ENCODE measurements at places on chromosomes 16 and 17. TPM values are rescaled to one million over a fixed set of nuclear protein-coding genes. Genes with fewer than 3 reads are reported as not detected.

- H3K36me3 ChIP-seq: no peaks in the 10 kb centered on the region
- DNase-seq: peak; percentile 82
- H3K27ac ChIP-seq: no peak overlapping the region
- no peaks in the 10 kb centered on the region for H3K27me3 ChIP-seq
- no peaks in the 10 kb centered on the region for H3K4me1 ChIP-seq
Measured at GRCh38 chr16:72832621-72833248, 215.2 kb downstream of the ZFHX3 start.

- no peak overlapping the region for H3K27ac ChIP-seq
- H3K27me3 ChIP-seq: peaks cover 22% of the 10 kb centered on the region
- no peaks in the 10 kb centered on the region for H3K36me3 ChIP-seq
- no peak overlapping the region for H3K4me3 ChIP-seq
- DNase-seq: peak; percentile 87
Measured at GRCh38 chr17:59329176-59330052, 2.0 kb upstream of the YPEL2 start.

DNA sequence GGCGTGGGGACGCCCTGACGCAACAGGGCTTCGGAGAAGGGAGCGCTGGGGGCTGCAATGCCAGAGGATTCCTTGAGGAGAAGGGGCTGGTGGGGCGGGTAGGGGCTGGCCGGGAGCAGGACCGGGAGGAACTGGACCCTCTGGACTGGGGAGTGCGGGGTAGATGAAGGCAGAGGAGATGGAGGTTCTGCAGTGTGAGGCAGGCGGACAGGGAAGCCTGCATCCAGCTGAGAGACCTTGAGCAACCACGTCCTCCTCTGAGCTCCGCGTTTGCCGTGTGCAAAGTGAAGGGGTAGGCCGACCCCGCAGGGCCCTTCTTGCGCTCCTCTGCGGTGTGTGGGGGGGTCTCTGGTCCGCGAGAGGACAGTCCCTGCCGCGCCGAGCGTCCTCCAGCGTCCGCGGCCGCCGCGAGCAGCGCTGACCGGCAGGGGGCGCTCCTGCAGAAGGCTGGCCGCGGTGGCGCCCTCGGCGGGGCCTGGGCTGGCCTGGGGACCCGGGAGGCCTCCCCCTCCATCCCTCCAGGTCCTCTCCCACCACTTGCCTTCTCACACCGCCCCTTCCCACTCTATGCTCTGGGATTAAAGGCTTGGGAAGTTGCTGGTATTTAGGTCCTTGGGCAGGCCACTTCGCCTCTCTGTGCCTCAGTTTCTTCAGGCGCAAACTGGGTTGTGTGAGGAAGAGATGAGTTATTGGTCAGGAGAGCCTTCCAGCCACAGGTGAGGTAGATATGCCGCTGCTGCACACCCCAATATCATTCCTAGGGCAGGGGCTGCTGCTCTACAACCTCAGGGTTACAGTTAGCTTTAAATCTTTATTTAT lies 9.6 kb upstream of the WNT9B start:
- peak; percentile 78 for DNase-seq
- H3K4me1 ChIP-seq: no peaks in the 10 kb centered on the region
- peaks cover 21% of the 10 kb centered on the region for H3K27me3 ChIP-seq
- no peaks in the 10 kb centered on the region for H3K36me3 ChIP-seq
- H3K27ac ChIP-seq: no peak overlapping the region

DNA sequence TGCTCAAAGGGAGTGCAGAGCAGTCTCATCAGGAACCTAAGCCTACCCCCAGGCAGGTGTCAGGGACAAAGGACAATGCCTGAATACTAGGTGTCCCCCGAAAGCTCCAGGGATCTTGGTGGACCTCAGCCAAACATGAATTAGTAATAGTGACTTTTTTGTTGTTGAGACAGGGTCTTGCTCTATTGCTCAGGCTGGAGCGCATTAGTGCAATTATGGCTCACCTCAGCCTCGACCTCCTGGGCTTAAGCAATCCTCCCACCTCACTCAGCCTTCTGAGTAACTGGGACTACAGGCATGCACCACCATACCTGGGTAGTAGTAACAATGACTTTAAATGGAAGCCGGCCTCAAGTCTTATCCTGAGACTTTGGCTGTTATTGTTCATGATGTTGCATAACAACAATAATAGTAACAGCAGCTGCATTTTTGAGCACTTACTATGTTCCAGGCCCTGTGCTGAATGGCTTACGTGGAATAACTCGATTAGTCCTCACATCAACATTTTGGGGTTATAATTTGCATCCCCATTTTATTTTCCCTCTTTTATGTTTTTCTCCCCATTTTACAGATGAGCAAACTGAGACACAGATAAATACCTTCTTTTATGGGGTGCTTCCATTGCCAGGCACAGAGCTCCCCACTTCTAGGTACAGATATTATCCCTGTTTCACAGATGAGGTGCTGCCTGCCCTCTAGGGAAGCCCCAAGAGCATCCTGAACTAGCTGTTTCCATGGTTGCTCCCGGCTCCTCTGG lies 19.5 kb downstream of the CNGB1 start:
- no peaks in the 10 kb centered on the region for H3K36me3 ChIP-seq
- no peak overlapping the region for H3K27ac ChIP-seq
- no peak overlapping the region for H3K4me3 ChIP-seq
- no peaks in the 10 kb centered on the region for H3K4me1 ChIP-seq
- H3K27me3 ChIP-seq: no peaks in the 10 kb centered on the region

The CSF3 gene
- not detected for total RNA-seq

- no peaks in the 10 kb centered on the region for H3K27me3 ChIP-seq
- H3K4me3 ChIP-seq: no peak overlapping the region
- H3K27ac ChIP-seq: no peak overlapping the region
- peaks cover 7% of the 10 kb centered on the region for H3K4me1 ChIP-seq
- DNase-seq: no peak
Measured at GRCh38 chr17:51015145-51015558, 105.5 kb downstream of the SPAG9 start.

DNA sequence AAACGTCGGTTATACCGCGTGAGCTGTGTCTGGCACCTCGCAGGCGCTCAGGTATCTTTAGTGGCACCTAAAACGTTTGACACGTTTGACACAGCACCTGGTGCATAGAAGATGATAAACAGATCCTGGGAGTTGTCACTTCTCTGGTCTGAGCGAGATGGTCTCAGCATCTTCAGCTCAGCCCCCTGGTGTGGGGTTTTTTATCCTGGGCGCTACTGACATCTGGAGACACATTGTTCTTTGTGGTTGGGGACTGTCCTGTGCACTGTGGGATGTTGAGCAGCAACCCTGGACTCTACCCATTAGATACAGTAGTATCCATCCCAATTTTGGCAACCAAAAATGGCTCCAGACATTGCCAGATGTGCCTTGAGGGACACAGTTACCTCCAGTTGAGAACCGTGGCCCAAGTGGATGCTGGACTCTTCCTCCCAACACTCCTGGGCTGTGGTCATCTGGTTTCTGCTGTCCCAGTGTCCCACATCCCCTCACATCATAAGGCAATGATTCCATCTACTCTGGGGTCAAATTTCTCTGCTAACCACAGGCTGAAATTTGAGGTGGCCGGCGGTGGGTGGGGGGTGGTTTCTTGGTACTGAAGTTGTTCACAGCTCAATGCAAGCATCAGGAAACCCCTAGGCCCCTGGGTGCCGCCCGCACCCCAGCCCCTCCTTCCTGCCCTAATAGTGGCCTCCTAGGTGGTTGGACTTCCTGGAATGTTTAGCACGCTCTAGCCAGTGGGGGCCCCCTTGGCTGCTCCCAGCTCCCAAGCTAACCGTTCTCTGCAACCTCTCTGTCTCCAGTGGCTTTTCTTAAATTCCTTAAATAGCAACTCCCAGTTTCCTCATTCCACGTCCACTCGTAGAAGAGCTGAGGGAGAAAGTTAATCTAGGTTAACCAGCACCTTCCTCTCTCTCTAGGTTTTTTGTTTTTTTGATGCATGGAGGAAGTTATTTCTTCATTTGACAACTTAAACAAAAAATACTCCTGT lies 124.8 kb downstream of the ABCC1 start:
- H3K4me1 ChIP-seq: no peaks in the 10 kb centered on the region
- peaks cover 16% of the 10 kb centered on the region for H3K36me3 ChIP-seq
- DNase-seq: peak; percentile 79
- peak overlapping the region; percentile 91 for H3K27ac ChIP-seq

DNA sequence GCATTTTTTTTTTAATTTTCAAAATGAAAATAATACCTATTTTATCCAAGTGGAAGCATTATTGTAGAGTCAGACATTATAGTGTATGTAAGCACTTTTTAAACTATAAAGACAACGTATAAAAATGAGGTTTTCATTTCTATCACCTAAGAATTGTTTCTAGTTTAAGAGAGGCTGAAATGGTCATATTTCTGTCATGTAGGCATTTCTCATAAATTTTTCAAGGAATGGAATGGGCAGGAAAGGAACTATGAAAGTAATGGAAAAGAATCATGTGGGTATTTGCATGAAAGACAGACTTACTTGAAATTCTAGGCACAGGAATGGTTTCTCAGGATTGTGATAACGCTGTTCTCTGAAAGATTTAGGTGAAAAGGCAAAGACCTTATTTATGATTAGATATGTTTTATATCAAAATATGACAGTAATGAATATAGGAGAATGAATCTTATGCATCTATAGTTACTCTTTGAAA lies 67.4 kb downstream of the PPM1E start:
- H3K27ac ChIP-seq: no peak overlapping the region
- no peaks in the 10 kb centered on the region for H3K27me3 ChIP-seq
- DNase-seq: no peak
- no peak overlapping the region for H3K4me3 ChIP-seq

- no peaks in the 10 kb centered on the region for H3K27me3 ChIP-seq
- DNase-seq: no peak
- H3K4me1 ChIP-seq: no peaks in the 10 kb centered on the region
- no peaks in the 10 kb centered on the region for H3K36me3 ChIP-seq
Measured at GRCh38 chr17:6110088-6110487, 39.9 kb downstream of the WSCD1 start.

DNA sequence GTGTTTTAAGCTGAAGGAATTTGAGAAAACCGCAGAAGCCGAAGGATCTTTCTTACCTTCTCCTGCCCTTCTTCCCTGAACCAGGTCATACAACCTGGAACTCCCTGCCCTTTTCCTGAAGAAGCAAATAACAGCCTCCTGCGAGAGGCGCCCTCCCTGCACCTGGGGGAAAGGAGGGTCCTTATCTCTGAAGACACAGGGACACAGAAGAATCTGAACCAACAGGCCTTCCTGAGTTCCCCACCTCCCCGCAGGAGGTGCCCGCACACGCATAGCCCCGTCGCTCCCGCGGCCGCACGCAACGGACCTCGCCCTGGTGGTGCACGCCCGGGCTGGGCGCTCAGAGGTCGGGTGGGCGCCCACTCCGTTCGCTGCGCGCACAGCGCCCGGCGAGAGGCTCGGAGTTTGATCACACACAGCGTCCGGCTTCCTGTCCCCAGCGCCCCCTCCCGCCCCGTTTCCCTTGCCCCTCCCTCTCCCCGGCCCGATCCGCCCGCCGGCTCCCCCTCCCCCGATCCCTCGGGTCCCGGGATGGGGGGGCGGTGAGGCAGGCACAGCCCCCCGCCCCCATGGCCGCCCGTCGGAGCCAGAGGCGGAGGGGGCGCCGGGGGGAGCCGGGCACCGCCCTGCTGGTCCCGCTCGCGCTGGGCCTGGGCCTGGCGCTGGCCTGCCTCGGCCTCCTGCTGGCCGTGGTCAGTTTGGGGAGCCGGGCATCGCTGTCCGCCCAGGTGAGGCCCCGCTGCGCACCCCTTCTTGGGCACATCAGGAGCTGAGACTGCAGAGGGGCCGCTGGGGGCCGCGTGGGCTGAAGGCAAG lies at the start of gene TNFSF12:
TSS of gene TNFSF12 (plus strand) at position 474 of the 816 bp plus-strand sequence. CDS start at position 570, 96 bp downstream.
- H3K36me3 ChIP-seq: no peaks in the 10 kb centered on the region
- peaks cover 13% of the 10 kb centered on the region for H3K27me3 ChIP-seq
- DNase-seq: peak; percentile 68
- H3K27ac ChIP-seq: no peak within 1 kb of the TSS

The TCAP gene
- 0.74 TPM for total RNA-seq

GRCh38 chr16:65121870-65122723 lies at the start of gene CDH11:
TSS of gene CDH11 (minus strand) at chr16:65122063. CDS start at chr16:65004869, 117,194 bp downstream.
- no peak within 1 kb of the TSS for H3K27ac ChIP-seq
- peak within 1 kb of the TSS; percentile 87 for H3K4me3 ChIP-seq
- peak; percentile 78 for DNase-seq

- peak; percentile 68 for DNase-seq
- H3K27ac ChIP-seq: no peak overlapping the region
- peak overlapping the region; percentile 82 for H3K4me3 ChIP-seq
- H3K27me3 ChIP-seq: peaks cover 51% of the 10 kb centered on the region
Measured at GRCh38 chr17:44384823-44385286, 4.6 kb downstream of the ITGA2B start.

DNA sequence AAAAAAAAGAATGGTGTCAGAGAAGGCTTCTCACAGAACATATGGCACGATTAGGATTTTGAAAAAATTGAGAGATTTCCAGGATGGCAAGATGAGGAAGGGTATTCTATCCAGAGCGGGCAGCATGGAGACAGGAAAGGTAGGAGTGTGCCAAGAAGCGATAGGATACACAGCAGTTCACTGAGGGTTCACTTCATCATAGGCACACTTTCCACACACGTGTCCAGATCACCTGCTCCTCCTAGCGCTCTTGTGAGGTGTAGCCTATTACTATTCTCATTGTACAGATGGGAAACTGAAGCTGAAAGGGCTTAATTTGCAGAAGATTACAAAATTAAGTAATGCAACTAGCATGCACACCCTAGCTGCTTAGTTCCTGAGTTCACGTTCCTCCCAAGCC lies 6.2 kb upstream of the ELAC2 start:
- no peaks in the 10 kb centered on the region for H3K4me1 ChIP-seq
- no peak for DNase-seq
- H3K4me3 ChIP-seq: no peak overlapping the region

- H3K27me3 ChIP-seq: no peaks in the 10 kb centered on the region
- H3K4me1 ChIP-seq: no peaks in the 10 kb centered on the region
- no peak for DNase-seq
- no peak overlapping the region for H3K4me3 ChIP-seq
- H3K36me3 ChIP-seq: peaks cover 50% of the 10 kb centered on the region
Measured at GRCh38 chr17:28925912-28926365, 23.1 kb upstream of the DHRS13 start.

The KRTAP4-3 gene
- total RNA-seq: not detected

The ALOXE3 gene
- 0.10 TPM for total RNA-seq

- no peak overlapping the region for H3K4me3 ChIP-seq
- no peak for DNase-seq
- no peak overlapping the region for H3K27ac ChIP-seq
- peaks cover 11% of the 10 kb centered on the region for H3K36me3 ChIP-seq
Measured at GRCh38 chr16:938136-938535, 32.6 kb downstream of the LMF1 start.

DNA sequence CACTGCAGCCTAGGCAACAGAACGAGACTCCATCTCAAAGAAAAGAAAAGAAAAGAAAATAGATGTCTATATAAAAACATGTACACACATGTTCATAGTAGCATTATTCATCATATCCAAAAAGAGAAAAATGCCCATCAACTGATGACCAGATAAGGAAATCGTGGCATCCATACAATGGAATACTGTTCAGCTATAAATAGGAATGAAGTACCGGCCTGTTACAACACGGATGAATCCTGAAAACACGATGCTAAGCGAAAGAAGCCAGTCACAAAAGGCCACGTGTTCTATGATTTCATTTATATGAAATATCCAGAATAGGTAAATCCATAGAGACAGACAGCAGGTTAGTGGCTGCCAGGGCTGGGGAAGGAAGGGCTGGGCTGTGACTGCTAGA lies 65.8 kb downstream of the TBC1D16 start:
- H3K4me3 ChIP-seq: no peak overlapping the region
- H3K36me3 ChIP-seq: peaks cover 8% of the 10 kb centered on the region
- no peaks in the 10 kb centered on the region for H3K27me3 ChIP-seq
- DNase-seq: no peak
- no peak overlapping the region for H3K27ac ChIP-seq

The G6PC1 gene
- total RNA-seq: not detected
